ENCODE measurements at places on chromosomes 11 and 22.

DNA sequence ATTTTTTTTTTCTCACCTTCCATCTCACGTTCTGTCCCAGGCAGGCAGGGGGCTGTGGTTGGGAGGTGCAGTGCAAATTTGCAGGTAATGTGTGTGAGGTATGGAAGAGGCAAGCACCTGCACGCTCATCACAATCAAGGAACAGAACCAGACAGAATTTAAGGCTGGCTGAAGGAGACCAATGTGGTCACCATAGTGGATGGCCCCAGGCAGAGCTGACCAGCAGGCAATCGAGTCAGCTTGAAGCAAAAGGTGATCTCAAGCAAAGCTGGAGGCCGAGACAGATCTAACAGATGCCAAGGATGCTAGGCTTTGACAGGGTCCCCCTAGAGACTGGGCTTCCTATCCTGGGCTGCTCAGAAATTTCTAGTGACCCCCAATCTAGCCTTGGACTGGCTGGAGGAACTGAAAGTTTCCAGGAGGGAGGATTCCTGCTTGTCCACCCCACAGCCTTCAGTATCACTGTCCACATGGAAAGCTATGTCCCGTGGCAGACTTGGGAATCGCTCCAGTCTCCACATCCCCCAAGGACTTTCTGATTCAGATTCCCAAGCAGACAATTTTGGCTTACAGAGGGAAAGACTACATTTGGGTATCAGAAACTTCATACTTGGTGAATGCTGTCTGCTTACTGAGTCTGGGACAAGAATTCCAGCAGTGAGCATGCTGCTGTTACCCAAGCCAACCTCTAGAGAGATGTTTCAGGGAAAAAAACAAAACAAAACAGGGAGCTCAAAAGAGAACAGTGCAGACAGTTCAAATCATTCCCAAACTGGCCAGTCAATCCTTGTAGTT lies 9.0 kb upstream of the MICAL3 start:
- no peak for DNase-seq

GRCh38 chr22:20013382-20013871 lies 3.2 kb downstream of the ARVCF start:
- DNase-seq, result no peak

- no peak for DNase-seq
These were observed 19.4 kb downstream of the OR2AT4 start for GRCh38 chr11:75077316-75077715.

GRCh38 chr11:77308838-77309237 lies 7.4 kb upstream of the GDPD4 start:
- no peak for DNase-seq

DNA sequence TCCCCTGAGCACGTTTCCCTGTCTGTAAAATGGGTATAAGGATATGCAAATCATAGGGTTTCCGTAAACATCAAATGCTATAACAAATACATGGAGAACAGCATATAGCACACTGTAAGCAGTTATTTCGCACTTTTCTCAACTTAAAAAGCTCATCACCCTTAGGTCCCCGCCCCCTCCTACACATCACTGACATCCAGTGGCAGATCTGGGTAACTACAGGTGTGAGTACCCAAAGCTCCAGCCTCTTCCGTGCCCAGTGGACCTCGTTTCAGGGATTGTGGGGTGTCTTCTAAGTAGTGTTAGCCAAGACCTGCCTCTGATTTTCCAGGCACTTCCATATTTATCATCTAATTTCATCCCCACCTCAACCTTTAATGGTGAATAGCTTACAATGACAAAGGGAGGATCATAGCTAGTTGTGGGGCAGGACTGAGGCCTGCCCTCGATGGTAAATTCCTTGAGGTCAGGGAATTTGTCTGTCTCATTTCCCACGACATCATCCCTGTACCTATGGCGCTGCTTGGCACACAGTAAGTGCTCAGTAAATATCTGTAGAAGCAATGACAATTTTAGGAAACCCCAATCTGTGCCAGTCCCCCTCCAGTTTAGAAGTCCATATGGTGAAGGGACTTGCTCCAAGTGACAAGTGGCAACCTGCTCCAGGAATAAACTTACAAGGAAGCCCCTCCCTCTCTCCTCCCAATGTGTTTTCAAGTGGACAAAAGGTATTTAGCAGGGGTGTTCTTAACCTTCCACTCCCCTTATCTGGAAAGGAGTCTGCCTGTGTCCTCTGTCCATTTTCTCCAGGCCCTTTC lies 340.5 kb downstream of the TENM4 start:
- peak; percentile 42 for DNase-seq

GRCh38 chr11:129960216-129961214 lies 42.1 kb downstream of the PRDM10 start:
- DNase-seq, result peak; percentile 42

DNA sequence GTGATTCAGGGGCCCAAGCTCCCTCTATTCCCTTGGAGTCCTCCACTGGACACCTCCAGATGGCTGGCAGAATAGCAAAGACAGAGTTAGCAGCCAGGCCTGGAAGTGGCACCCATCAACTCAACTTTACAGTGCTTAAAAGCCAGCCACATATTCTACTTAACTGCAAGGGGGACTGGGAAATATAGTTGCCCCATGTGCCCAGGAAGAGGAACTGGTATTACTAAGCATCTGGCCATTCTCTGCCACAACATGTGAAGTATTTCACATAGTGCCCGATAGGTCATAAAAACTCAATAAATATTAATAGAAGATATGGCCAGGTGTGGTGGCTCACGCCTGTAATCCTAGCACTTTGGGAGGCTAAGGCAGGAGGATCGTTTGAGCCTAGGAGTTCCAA lies 5.5 kb upstream of the IL10RA start:
- no peak for DNase-seq

GRCh38 chr22:38707346-38707745 lies 1.6 kb downstream of the GTPBP1 start:
- DNase-seq, result no peak
